ENCODE measurements at places on chromosomes 2 and 18. TPM values are rescaled to one million over a fixed set of nuclear protein-coding genes. Genes with fewer than 3 reads are reported as not detected.

AQP12B gene
- polyA plus RNA-seq = not detected

TACR1 gene
- polyA plus RNA-seq = not detected

HOXD4 gene
- polyA plus RNA-seq = not detected

ALLC gene
- not detected for polyA plus RNA-seq

KLHL30 gene
- not detected for polyA plus RNA-seq

FBLN7 gene
- 21.0 TPM for polyA plus RNA-seq

CENPA gene
- polyA plus RNA-seq = not detected

TSPYL6 gene
- not detected for polyA plus RNA-seq

TRIM43 gene
- polyA plus RNA-seq = not detected

DNA sequence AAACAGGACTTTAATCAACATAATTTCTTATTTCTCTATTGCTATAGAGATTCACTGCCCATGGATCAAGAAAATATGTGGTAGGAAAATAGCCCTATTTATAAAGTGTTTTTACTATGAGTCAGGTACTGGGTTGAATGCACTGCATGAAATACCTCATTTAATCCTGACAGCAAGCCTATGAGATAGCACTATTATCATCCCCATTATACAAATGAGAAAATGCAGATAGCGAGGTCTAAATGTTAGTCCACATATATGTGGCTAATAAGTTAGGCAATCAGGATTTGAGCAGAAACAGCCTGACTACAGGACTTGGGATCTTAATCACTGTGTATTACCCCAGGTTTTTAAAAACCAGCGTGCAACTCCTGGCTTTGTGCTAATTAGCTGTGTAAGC lies 8.5 kb upstream of the LYPD1 start:
- no peak for DNase-seq

- no peak for DNase-seq
These were observed 508.9 kb downstream of the FBXO15 start for GRCh38 chr18:73638709-73639108.

- no peak for DNase-seq
These were observed 20.0 kb upstream of the LYPD6 start for GRCh38 chr2:149310349-149310748.

- DNase-seq = no peak
These were observed 20.2 kb downstream of the PSTPIP2 start for GRCh38 chr18:46051731-46052461.

- DNase-seq = no peak
These were observed 94.9 kb downstream of the COBLL1 start for GRCh38 chr2:164746713-164747112.

GRCh38 chr2:233423552-233423860 lies 69.2 kb downstream of the DGKD start:
- no peak for DNase-seq

DNA sequence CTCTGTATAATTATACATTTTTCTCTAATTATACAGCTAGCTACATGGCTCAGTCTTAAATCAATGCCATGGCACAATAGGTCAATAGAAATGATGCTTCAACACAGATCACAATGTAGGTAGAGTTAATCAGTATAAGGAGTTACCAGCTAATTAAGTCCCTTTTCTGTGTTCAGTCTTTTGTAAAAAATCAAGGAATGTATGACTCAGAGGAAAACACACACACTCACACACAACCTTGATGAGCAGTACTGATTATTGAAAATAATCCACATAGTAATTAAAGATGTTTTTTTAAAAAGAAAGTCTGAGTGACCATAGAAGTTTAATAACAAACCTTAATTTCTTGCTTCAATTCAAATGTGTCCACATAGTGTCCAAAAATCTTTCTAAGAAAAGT lies 691.3 kb downstream of the LRP1B start:
- no peak for DNase-seq

DNA sequence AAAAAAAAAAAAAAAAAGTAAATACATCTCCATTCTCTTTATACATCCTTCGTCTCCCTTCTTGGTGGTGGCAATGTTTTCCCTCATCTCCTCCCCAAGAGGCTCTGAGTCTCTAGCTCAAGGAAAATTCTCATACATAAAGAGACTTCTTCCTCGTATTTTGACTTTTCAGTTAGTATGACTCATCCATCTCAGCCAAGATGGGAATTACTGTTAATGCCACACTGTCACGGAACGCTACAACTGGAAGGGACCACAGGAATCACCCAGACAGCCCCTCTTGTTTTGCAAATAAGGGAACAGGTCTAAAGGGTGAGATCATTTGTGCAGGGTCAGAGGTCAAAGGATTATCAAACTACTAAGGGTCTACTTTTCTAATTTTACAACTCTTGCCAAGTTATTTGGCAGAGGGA lies 19.5 kb downstream of the NFE2L2 start:
- no peak for DNase-seq

DNA sequence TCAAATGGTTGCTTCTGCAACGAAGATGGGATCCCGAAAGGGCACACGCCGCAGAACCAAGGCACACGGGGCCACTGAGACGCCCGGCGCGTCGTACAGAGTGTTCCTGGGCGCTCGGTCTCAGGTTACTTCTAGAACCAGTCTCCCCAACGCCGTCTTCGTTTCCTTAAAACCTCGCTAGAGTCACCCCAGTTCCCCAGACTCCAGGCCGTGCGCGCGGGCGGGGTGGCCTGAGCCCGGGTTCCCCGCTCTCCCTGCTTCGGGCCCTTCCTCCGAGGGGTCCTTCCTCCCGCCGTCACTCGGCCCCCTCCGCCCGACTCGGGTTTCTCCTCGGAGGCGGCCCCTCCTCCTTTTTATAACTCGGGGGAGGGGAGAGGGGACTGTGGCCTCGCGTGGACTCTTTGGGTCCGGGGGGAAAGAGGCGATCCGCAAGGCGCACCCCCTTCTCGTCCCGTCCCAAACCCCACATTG lies 774 bp upstream of the FZD7 start:
- peak; percentile 42 for DNase-seq

- no peak for DNase-seq
These were observed 4.2 kb downstream of the RNF138 start for GRCh38 chr18:32095900-32096229.

- DNase-seq = no peak
These were observed 65.4 kb downstream of the FAM168B start for GRCh38 chr2:131027566-131028528.
